ENCODE measurements at places on chromosomes 4 and X. TPM values are rescaled to one million over a fixed set of nuclear protein-coding genes. Genes with fewer than 3 reads are reported as not detected.

Gene BTC
- not detected for total RNA-seq

- H3K27me3 ChIP-seq: no peaks in the 10 kb centered on the region
- peak; percentile 46 for DNase-seq
- no peak overlapping the region for H3K4me3 ChIP-seq
- H3K4me1 ChIP-seq: peaks cover 11% of the 10 kb centered on the region
- no peak overlapping the region for H3K27ac ChIP-seq
These were observed 64.6 kb downstream of the FHIP1A start for GRCh38 chr4:151473521-151474097.

Gene CYP2U1
- total RNA-seq: 7.0 TPM

GRCh38 chrX:48468693-48469691 is 1.1 kb downstream of the SLC38A5 start:
- H3K36me3 ChIP-seq: no peaks in the 10 kb centered on the region
- H3K27ac ChIP-seq: no peak overlapping the region
- H3K4me1 ChIP-seq: no peaks in the 10 kb centered on the region
- no peak for DNase-seq
- H3K4me3 ChIP-seq: no peak overlapping the region

Gene KIF4A
- total RNA-seq: 3.5 TPM
